ENCODE measurements at places on chromosomes 16 and 17.

DNA sequence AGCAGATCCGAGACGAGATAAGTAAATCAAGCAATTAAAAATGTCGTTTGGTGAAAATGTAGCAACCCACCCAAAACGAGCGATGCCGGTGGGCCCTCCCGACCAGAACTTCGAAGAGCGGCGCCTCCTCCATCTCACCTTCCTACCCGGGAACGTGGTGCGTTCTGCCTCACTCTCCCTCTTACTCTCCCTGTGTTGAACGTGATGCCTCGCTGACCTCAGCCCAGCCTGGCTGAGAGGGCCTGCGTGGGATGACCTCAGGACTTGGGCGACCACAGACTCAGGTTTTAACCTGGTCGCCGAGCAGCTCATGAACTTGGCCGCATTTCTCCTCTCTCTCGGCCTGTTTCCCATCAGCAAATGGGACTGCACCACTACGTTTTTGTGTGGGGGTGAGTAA lies 69.7 kb upstream of the RPL38 start:
- no peak for DNase-seq

DNA sequence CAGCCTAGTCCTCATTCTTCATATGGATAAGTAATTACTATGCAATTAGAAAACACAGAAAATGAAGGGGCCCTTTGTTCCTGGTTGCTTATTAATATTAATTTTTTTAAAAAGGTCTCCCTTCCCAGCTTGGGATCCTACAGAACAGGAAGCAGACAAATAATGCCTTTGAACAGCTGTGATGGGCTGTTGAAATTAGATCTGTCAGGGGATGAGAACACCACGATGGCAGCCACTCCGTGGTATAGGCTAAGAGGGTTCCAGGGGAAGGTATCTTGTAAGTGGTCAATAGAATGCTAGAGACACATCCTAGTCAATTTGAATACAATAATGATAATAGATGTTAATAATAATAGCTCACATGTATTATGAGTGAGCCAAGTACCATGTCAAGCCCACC lies 83.1 kb downstream of the CCDC182 start:
- DNase-seq, result no peak

DNA sequence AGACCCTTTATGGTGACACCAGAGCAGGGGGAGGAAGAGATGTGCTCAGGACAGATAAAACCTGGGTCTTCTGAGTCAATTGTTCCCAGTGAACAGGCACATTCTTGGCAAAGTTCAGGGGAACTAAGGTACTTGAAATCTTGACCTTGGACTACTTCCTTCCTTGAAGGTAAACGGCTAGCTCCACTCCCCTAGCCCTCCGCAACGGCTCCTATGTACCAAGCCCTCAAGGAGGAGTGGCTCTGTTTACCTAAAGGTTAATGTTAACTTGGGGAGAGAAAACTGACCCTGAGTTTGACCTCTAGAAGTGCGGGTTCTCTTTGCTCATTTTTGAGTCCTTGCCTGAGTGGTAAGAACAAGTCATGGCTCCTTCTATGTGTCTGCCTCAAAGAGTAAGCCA lies 7.8 kb downstream of the TTLL6 start:
- no peak for DNase-seq

DNA sequence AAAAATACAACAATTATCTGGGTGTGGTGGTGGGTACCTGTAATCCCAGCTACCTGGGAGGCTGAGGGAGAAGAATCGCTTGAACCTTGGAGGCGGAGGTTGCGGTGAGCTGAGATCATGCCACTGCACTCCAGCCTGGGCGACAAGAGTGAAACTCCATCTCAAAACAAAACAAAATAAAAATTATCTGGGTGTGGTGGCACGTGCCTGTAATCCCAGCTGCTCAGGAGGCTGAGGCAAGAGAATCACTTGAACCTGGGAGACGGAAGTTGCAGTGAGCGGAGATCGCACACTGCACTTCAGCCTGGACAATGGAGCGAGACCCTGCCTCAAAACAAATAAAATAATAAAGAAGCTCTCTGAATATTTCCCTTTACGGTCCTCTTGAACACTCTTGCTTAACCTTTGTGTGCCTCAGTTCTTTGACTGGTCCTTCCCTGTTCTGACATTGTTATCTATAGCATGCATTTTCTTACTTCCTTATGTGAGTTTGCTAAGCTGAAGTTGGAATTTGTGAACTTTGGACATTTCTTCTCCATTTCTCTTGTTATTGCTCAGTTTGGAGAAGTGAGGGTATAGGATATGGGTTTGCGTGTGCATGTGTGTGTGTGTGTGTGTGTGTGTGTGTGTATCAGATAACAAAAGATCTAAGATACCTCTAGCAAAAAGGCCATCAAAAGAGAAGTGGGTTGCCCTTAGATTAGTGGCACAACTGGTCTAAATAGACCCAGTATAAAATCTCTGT lies 29.7 kb upstream of the WSB1 start:
- DNase-seq, result no peak

DNA sequence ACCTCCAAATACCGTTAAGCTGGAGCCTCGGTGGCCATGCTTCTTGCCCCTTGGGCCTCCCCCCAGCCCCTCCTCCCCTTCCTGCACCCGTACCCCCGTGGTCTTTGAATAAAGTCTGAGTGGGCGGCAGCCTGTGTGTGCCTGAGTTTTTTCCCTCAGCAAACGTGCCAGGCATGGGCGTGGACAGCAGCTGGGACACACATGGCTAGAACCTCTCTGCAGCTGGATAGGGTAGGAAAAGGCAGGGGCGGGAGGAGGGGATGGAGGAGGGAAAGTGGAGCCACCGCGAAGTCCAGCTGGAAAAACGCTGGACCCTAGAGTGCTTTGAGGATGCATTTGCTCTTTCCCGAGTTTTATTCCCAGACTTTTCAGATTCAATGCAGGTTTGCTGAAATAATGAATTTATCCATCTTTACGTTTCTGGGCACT lies 928 bp downstream of the HBA1 start:
- DNase-seq, result no peak

DNA sequence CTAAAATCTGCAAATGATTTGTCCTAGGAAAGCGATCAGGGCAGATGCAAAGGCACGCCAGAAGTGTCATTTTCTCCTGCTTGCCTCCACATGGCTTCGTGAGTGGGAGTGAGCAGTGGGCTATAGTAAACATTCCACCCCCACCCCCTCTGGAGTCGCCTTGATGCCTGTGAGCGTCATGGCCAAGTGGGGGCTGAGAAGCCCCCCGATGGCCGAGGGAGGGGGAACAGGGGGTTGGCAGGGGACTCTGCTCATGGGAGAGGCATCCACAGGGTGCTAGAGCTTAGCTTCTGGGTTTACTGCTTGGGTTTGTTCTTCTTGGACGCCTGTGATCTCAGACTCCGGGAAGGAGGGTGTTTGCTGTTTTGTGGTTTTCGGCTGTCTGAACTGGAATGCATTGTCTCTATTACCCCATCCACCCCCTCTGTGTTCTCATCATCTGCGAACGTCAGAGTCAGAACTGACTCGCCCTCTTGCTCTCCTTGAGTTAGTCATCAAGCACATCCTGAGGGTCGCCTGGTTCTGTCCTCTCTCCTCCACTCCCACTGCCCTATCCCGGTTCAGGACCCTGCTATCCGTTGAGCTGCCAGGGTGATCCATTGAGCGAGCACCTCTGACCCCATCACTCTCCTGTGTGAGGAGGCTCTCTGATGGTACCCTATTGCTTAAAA lies 15.4 kb downstream of the TNS4 start:
- peak; percentile 67 for DNase-seq

DNA sequence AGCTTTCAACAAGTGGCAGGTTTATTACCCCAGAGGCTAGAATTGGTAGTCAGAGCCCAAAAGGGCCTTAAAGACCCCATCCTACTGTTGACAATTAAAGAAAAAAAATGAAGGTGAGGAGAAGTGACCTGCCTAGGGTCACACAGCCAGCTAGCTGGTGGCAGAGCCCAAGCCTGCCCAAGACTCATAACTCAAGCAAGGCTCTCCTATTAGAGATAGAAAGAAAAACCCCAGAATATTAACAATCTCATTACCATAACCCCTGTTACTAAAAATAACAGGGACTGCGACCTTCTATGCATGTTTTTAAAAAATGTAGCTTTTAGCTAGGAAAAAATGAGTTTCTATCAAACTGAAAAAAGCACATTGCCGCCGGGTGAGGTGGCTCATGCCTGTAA lies 14.0 kb downstream of the HSPB9 start:
- DNase-seq, result no peak

DNA sequence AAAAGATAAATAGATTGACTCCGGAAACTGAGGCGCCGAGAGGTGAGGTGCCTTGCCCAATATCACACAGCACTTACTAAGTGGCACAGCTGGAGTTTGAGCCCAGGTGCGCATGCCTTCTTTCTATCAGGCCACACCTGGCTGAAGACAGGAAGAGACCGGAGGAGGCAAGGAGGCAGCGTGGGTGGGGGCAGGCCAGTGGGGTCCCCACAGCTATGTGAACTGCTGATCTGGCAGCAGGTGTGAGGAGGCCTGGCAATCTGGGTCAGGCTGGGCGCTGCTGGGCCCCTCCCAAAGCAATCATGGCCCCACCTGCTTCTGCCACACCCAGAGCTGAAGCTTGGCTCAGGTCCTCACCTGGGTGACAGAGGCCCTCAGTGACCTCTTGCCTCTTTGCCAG lies 1.9 kb upstream of the GDPD3 start:
- no peak for DNase-seq

GRCh38 chr17:82302991-82303943 lies 14.1 kb downstream of the CD7 start:
- no peak for DNase-seq

All from ovary (tissue), 10 donors.